ENCODE measurements at places on chromosomes 7 and 10.

DNA sequence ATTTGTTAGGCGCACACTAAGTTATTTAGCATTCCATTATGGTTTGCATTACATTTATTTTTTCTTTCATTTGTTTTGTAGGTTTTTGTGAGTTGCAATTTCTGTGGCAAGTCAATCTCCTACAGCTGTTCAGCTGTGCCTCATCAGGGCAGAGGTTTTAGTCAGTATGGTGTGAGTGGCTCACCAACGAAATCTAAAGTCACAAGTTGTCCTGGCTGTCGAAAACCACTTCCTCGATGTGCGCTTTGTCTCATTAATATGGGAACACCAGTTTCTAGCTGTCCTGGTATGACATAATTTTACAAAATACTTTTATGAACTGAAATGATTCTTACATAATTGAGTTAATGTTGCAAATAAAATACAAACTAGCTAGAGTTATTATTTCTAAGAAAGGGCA lies 29.5 kb downstream of the MIOS start:
- no peak for DNase-seq

DNA sequence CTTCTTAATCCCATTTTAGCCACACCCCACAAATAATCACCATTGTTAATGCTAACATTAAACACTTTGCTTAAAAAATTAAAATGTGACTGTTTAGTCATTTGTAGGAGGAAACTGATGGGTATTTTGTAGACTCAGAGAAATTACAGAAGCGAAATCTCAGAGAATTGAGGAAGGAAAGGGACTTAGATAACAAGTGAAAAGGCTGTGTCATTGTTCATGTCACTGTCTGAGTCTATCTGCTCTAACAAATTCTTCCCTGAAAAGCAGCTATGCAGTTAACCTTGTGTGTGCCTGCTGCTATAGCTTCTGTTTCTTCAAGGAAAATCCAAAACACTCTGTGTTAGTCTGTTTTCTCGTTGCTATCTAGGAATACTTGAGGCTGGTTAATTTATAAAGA lies 40.9 kb upstream of the PLXDC2 start:
- no peak for DNase-seq

GRCh38 chr7:69620063-69620462 lies 21.8 kb downstream of the AUTS2 start:
- no peak for DNase-seq

- no peak for DNase-seq
Observed at GRCh38 chr7:53383131-53383530, 347.7 kb downstream of the POM121L12 start.
